Renal cortex interstitium (tissue), 15 donors: ENCODE measurements at places on chromosomes 3 and 15. TPM values are rescaled to one million over a fixed set of nuclear protein-coding genes. Genes with fewer than 3 reads are reported as not detected.

DNA sequence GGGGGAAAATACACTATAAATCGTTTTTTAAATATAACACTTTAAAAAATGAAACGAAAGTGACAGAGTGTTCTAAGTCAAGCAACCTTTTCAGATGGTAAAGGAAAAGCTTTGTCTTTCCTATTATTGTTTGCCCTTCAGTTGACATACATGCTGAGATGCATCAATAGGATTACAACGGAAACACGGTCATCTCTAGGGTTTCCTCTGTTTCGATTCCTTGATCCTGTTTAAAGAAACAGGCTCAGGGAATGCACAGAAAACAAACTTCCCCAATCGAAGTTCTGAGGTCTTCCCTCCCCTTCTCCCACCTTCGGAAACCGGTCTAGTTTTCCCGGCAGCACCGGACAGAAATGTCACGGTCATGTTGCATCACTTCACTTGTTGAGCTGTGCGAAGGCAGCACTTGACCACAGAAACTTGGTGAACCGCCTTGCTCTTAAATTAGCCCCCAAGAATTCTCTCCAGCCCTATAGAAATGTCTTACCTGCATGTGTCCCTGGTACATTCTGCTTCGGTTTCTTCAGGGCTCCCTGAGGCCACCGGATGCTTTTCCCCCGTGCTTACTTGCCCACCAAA is 556 bp downstream of the PEX5L start:
- DNase-seq, result no peak

DNA sequence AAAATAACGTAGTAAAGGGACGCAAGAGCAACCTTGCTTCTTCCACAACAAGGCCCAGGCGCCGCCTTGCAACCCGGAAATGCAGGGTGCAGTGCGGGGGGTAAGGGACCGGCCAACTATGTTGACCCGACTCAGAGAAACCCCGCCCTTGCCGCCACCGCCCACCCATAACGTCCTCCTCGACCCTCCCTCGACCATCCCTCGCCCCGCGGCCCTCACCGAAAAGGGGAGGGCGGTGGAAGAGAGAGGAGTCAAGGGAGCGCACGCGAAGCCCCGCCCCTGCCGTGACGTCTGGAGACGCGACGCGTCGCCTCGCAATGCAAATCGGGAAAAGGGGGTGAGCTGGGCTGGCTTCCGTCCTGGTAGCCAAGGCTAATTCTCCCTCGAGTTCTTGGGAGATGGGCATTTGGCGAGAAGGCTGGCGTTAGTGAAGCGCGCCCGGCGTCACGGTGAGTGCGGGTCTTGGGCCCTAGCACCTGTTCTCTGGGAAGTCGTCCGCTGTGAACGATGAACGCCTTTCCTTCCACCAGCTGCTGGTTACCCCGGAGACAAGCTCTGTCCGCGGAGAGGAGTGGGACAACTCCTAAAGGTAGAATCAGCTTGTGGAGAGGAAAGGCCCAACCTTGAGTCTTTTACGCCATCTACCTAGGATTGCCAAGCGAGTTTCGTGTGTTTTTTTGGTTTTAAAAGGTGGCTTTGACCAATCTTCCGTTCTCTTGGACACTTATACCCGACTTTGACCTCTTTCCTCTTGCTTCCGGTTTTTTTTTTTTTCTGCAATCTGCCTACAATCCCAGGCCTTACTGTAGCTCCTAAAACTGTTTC is at the start of gene USP8:
Gene USP8 (plus strand): TSS at position 340 of the 825 bp plus-strand sequence. CDS start 14,669 bp downstream, outside the sequence.
- DNase-seq, result peak; percentile 97

GRCh38 chr3:147089286-147089685 is 317.1 kb downstream of the ZIC4 start:
- no peak for DNase-seq

ECE2 gene
- polyA plus RNA-seq, result not detected

SLC7A14 gene
- polyA plus RNA-seq, result 1.4 TPM
